ENCODE measurements at places on chromosomes 11 and 22.

DNA sequence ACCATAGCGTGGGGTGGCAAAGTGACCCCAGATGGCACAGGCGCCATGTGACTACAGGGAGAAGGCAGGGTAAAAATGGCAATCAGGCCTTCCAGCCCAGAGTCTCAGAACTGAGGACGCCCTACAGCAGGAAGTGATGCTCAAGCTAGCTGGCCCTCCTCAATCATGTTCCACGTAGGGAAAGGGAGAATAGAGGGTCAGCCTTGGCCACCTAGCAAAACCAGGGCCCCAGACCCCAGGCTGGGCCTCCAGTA lies 978 bp upstream of the ANKRD13D start:
- no peak for DNase-seq

DNA sequence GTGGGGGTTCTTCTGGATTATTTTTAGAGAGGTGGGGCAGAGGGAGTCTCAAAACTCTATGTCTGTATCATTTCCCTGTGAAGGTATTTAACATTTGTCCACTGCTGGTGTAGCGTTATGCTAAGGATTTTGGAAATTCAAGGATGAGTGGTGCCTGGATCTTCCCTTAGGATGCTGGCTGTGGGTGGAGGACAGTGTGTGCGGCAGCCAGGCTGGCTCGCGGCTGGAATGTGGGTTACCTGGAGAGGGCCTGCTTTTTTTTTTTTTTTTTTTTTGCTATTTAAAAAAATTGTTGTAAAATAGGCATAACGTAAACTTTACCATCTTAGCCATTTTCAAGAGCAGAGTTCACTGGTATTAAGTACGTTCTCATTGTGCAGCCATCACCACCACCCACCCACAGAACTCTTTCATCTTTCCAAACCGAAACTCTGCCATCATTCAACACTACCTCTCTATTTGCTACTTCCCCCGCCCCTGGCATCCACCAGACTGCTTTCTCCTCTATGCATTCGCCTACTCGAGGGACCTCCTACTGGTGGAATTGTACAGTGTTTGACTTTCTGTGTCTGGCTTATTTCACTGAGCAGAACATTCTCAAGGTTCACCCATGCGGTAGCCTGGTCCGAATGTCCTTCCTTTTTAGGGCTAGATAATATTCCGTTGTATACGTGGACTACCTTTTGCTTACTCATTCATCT lies 67.1 kb downstream of the PARVB start:
- DNase-seq = no peak

DNA sequence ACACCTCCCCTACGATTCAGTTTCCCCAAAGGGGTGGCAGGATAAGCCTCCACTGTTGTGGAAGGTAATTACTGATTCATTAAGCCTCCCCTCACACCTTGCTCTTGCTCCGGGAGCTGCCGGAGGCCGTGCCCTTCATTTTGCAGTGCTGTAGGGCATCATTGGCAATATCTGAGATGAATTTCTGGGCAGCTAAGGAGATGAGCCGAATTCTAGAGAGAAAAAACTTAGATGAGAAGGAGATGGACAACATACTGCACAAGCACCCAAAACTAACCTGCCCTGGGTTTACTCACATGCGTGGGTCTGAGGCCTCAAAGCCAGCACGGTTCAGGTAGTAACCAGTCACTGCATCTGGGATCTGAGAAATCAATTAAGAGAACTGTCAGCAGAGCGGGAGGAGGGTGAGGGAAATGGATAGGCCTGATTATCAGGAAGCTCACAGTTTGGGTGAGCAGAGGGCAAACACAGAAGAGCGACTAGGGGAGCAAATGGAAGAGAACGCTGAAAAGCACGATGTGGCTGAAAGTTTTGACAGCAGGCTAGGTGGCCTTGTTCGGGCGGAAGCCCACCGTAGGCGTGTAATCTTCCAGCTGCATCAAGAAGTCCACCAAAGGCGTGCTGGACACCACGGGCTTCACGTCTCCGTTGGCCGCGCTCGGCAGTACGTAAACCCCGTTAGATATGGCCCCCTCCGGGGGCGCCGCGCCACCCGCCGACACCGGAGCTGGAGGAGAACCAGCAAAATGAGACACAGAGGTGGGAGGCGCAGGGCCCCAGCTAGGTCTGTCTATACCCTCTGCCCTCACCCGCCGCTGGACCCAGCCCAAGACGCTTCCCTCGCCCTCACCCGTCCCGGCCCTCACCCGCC lies 689 bp downstream of the TAF10 start:
- no peak for DNase-seq

- no peak for DNase-seq
Observed at GRCh38 chr11:101010899-101011298, 118.7 kb downstream of the PGR start.

GRCh38 chr11:45304992-45305335 lies 18.8 kb upstream of the SYT13 start:
- DNase-seq = no peak

GRCh38 chr11:16750417-16750816 lies 12.0 kb downstream of the C11orf58 start:
- DNase-seq = no peak

- no peak for DNase-seq
Observed at GRCh38 chr11:40183073-40184064, 1276.1 kb downstream of the LRRC4C start.
